ENCODE measurements at places on chromosomes 11 and 22.

GRCh38 chr11:29153078-29153477, 863.8 kb downstream of the KCNA4 start:
- no peak for DNase-seq

- no peak for DNase-seq
Observed at GRCh38 chr11:62601122-62601371, 618 bp downstream of the MTA2 start.

- no peak for DNase-seq
Observed at GRCh38 chr11:26702406-26702805, 19.5 kb downstream of the SLC5A12 start.

DNA sequence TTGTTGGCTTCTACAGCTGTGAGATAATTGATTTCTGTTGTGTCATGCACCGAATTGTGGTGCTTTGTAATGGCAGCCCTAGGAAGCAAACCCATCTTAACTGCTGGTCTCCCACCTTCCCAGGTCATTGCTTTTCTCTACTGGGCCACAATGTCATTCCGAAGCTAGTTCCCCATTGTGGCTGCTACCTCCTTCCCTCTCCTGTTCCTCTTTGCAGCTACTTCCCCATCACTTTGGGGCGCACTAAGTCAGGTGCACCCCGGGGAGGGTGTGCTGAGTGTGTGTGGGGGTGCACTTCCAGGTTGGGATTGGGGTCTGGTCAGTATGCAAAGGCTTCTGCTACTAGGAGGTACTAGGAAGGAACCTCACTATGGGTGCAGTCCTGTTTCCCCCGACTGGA, 109.3 kb downstream of the ST3GAL4 start:
- no peak for DNase-seq

Data from midbrain (tissue), 1 donor.